Uterus (tissue), 4 donors: ENCODE measurements at places on chromosomes 5 and 9. TPM values are rescaled to one million over a fixed set of nuclear protein-coding genes. Genes with fewer than 3 reads are reported as not detected.

DNA sequence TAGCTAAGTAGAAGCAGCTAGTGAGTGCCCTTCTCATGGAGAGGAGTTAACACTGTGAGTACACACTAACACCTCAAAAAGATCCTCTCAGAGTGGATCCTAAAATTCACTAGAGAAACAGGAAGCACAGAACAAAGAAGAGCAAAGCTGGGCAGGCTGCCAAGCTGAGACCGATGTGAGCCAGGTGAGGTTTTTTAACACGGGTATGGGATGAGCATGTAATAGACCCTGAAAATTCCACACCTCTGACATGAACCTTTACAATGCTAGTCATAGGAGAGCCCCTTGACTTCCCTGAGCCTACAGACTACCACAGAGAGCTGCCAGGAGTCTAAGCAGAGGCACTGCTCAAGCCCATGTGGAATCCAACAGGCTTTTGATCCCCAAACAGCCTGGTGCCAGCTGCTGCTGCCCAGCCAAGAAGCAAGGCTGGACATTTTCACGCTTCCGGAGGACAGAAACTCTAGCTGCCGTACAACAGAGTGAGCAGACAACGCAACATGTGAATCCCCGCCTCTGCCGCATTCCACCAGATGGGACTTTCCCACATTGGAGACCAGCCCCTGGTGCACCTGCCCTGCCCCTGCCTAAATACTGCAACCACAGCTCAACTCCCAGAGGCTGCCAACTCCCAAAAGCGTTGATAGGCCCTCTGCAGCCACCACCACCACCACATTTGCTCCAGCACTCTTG is 280.8 kb downstream of the CDH10 start:
- H3K27ac ChIP-seq, result no peak overlapping the region
- no peaks in the 10 kb centered on the region for H3K27me3 ChIP-seq
- H3K36me3 ChIP-seq, result no peaks in the 10 kb centered on the region
- DNase-seq, result no peak
- no peak overlapping the region for H3K4me3 ChIP-seq
- no peaks in the 10 kb centered on the region for H3K4me1 ChIP-seq

DNA sequence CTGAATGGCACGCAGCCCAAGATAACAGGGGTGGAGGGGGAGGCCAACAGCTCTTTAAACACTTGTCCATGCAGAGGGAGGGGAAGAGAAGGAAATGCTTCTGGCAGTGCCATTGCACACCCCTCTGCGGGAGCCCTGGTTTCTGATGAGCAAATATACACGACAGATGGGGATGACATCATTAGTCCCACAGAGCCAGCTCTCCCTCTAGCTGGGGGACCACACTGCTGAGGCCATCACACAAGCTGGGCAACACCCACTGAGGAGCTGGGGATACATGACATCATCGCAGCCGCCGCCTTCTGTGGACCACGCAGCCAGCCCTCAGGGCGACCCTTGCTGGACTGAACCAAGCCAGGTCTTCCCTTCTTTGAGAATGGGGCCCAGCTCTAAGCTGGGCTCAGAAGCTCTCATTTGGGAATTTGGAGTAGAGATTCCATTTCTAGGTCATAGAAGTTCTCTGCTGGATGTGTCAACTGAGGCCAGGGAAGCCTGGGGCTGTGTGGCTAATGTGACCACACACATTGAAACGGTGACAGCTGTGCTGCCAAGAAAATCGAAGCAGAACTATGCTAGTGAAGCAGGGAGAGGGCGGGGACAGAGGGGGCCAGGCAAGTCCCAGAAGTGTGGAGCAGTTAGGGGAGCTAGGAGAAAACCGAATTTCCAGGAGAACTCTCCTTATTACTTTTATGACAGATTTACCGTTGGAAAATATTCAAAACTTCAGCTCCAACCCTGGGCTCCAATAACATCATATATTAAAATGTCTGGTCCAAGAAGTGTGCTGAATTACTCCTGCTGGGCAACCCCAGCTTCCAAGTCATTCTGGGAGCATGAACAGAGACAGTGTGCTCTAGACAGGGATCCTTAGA is 79.5 kb downstream of the PRRT1B start:
- H3K4me3 ChIP-seq, result no peak overlapping the region
- H3K4me1 ChIP-seq, result no peaks in the 10 kb centered on the region
- H3K27ac ChIP-seq, result no peak overlapping the region
- DNase-seq, result no peak
- no peaks in the 10 kb centered on the region for H3K36me3 ChIP-seq

GRCh38 chr9:6428940-6429889 is 16.2 kb downstream of the UHRF2 start:
- no peaks in the 10 kb centered on the region for H3K36me3 ChIP-seq
- no peak overlapping the region for H3K4me3 ChIP-seq
- H3K4me1 ChIP-seq, result no peaks in the 10 kb centered on the region
- no peak for DNase-seq
- no peaks in the 10 kb centered on the region for H3K27me3 ChIP-seq

GRCh38 chr5:40570408-40571129 is 109.1 kb upstream of the PTGER4 start:
- no peaks in the 10 kb centered on the region for H3K27me3 ChIP-seq
- no peak for DNase-seq
- H3K4me1 ChIP-seq, result no peaks in the 10 kb centered on the region
- no peaks in the 10 kb centered on the region for H3K36me3 ChIP-seq

GRCh38 chr9:8632493-8632892 is 832.9 kb upstream of the DMAC1 start:
- no peak overlapping the region for H3K4me3 ChIP-seq
- no peaks in the 10 kb centered on the region for H3K27me3 ChIP-seq
- no peaks in the 10 kb centered on the region for H3K4me1 ChIP-seq

DNA sequence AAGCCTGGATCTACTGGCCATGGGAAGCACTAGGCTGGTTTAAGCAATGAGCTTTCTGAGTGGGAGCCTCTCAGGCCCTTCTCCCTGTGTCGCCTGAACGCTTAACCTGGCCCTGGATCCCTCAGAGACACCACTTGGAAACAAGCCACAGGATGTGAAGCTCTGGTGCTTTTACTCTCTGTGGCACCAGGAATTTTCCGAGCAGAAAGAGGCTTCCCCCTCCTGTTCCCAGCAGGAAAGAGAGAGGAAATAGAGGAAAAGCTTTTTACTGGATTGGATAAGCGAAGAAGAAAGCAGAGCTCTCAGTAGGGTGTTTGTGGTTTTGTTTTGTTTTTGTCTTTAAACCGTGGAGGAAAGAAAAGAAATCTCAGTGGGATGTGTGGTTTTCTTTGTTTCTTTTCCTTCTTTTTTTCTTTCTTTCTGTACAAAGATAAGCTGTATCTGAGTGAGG is 34.5 kb downstream of the COL15A1 start:
- DNase-seq, result no peak
- H3K4me3 ChIP-seq, result no peak overlapping the region
- H3K27ac ChIP-seq, result peak overlapping the region; percentile 52
- H3K36me3 ChIP-seq, result no peaks in the 10 kb centered on the region

- no peaks in the 10 kb centered on the region for H3K36me3 ChIP-seq
- no peak overlapping the region for H3K27ac ChIP-seq
- no peaks in the 10 kb centered on the region for H3K27me3 ChIP-seq
- DNase-seq, result no peak
Measured at GRCh38 chr5:569358-569867, 42.7 kb upstream of the CEP72 start.

TMEM171 gene
- not detected for total RNA-seq

GRCh38 chr5:17944046-17944445 is 309.8 kb downstream of the TAF11L14 start:
- H3K27ac ChIP-seq, result no peak overlapping the region
- no peaks in the 10 kb centered on the region for H3K27me3 ChIP-seq

- no peaks in the 10 kb centered on the region for H3K27me3 ChIP-seq
- no peak for DNase-seq
- H3K4me3 ChIP-seq, result no peak overlapping the region
- H3K4me1 ChIP-seq, result no peaks in the 10 kb centered on the region
- H3K27ac ChIP-seq, result no peak overlapping the region
Measured at GRCh38 chr5:176185133-176185733, 53.0 kb upstream of the SIMC1 start.
